ENCODE measurements at places on chromosomes 1 and 21. TPM values are rescaled to one million over a fixed set of nuclear protein-coding genes. Genes with fewer than 3 reads are reported as not detected.

Gene CLDN17
- not detected for total RNA-seq

Gene VSIG8
- total RNA-seq = not detected

DNA sequence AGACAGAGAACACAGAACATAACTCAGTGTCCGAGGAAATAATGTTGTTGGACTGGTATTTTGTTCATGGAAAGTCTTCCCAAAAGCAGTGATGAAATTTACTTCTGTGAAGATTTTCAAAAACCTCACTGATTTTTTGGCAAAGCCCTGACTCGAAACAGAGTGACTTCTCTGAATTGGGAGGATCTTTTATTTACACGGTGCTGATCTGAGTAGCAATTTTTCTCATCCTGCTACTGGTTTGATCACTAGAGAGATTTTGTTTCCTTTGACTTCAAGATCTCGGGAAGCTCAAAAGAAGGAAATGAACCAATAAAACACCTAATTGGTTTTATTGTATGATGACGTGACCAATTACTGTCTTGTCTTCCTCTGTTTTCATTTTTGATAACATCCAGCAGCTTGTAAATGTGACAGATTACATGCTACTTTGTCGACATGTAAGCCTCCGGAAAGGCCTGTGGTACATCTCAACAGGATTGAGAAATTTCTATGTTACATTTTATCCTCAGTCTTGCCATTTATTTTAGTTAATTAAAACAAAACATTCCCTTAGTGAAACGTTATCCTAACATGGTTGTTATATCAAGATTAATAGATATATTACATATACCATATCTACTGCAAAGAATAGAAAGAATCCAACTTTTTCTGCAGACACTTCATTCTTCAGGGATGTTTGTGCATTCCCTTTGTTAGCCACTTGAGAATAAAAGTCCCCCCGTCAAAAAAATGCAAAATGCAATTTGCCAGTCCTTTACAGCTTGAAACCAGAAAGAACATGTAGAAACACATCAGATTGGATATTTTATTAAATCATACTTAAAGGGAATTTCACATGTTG lies 42.8 kb upstream of the IFI44L start:
- no peak overlapping the region for H3K27ac ChIP-seq
- DNase-seq = no peak
- no peaks in the 10 kb centered on the region for H3K36me3 ChIP-seq

- H3K27me3 ChIP-seq = no peaks in the 10 kb centered on the region
- no peak overlapping the region for H3K4me3 ChIP-seq
- no peaks in the 10 kb centered on the region for H3K4me1 ChIP-seq
- DNase-seq = no peak
- H3K27ac ChIP-seq = no peak overlapping the region
- no peaks in the 10 kb centered on the region for H3K36me3 ChIP-seq
Observed at GRCh38 chr1:38740487-38740886, 119.1 kb downstream of the RRAGC start.

DNA sequence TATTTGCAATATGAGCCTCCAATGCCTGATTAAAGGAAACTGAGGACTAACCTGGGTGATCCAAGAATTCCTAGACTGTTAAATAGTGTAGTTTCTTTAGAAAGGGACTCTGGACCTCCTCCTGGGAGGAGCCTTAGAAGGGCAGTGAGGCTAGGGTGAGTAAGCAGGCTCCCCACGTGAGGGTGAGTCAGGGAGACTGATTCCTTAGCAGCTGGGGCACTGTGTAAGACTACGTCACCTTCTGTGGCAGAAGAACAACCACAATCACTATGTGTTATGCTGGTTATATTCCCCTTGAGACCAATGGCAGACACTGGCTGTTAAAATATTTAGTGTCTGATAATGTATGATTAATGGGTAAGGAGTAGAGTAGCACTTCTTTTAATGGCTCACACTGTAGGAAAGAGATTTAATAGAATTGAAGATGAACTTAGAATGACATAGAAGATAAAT lies 53.3 kb upstream of the SYT14 start:
- H3K4me3 ChIP-seq = no peak overlapping the region
- peak; percentile 66 for DNase-seq
- H3K4me1 ChIP-seq = no peaks in the 10 kb centered on the region

- DNase-seq = no peak
- no peaks in the 10 kb centered on the region for H3K27me3 ChIP-seq
- no peaks in the 10 kb centered on the region for H3K36me3 ChIP-seq
- no peak overlapping the region for H3K27ac ChIP-seq
- no peaks in the 10 kb centered on the region for H3K4me1 ChIP-seq
Observed at GRCh38 chr1:81547912-81548303, 252.8 kb upstream of the ADGRL2 start.
